ENCODE measurements at places on chromosomes 12 and 14.

DNA sequence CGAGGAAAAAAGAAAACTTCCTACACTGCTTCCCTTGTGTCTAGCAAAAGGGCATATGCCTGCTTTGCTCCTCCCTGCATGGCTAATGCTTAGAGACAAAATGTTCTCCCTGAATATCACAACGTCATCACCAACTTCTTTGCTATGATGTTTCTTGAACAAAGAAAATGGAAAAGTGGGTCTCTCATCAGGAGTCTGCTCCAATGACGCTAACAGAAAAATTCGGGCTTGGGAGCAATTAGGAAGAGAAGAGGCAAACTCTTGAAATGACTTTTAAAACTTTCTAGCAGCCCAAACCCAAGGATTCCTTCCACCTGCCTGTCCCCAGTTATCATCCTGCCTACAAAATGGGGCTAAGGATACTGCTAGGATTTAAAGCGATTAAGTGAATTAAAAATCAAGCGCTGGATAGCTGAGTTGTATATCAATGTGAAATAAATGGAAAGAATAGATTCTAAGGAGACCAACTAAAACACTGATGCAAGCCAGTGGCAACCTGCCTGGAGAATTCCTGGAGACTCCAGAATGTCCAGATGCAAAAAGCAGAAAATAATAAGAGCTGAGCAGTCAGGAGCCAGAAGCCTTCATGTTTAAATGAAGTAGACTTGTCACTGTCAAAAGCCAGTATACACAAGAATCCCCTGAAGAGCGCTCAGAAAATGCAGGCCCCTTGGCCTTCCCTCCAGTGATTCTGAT, 183.8 kb downstream of the DPF3 start:
- no peak for DNase-seq

- no peak for DNase-seq
These were observed 1.5 kb downstream of the CYP46A1 start for GRCh38 chr14:99685596-99685995.

DNA sequence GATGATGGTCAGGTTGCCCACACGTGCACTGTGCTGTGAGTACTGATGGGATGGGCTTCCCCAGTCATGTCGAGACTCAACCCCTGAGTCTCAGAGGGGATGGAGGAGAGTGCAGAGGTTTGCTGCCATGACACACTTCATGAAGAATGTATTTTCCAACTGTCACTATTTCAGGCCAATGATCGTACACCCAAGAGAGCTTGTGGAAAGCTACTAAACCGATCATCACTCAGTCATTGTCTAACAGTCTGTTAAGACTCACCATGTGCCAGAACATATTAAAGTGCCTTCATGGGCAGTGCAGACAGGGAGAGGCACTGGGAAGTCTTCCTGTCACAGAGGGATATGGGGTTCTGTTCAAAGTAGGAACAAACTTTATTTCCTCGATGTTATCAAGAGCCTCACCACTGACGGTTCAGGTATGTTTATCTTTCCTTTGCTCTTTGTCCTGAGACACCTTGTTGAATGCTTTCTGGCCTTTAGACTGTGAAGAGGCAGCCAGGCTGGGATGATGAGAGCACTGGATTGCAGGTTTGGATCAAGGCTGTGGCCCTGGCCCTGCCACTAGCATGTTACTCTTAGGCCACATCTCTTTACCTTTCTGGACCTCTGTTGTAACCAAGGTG, 41.6 kb upstream of the NTF3 start:
- DNase-seq = no peak

- DNase-seq = no peak
These were observed 86.5 kb upstream of the ZFP36L1 start for GRCh38 chr14:68879321-68879781.

- no peak for DNase-seq
These were observed 256.7 kb downstream of the SUDS3 start for GRCh38 chr12:118633071-118633470.

GRCh38 chr12:86006727-86007126, 132.6 kb downstream of the NTS start:
- no peak for DNase-seq

DNA sequence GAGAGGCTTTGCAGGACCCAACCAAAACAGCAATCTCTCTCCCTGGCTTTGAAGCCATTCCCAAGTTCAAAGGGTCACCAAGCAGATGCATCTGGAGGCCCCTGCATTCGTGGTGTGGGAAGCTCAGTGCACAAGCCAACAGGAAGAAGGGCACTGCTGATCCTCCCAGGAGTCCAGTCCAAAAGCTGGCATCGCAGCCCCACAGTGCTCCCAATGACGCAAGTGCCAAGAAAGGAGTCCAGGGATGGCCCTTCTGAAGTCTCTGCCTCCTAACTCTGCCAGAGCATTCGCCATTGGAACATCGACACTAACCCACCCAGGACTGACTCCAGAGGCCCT, 25.1 kb downstream of the PXN start:
- no peak for DNase-seq

- DNase-seq = no peak
These were observed 65.2 kb downstream of the PPP2R5E start for GRCh38 chr14:63478010-63478409.

- no peak for DNase-seq
These were observed 577 bp downstream of the ATG101 start for GRCh38 chr12:52070185-52070925.

DNA sequence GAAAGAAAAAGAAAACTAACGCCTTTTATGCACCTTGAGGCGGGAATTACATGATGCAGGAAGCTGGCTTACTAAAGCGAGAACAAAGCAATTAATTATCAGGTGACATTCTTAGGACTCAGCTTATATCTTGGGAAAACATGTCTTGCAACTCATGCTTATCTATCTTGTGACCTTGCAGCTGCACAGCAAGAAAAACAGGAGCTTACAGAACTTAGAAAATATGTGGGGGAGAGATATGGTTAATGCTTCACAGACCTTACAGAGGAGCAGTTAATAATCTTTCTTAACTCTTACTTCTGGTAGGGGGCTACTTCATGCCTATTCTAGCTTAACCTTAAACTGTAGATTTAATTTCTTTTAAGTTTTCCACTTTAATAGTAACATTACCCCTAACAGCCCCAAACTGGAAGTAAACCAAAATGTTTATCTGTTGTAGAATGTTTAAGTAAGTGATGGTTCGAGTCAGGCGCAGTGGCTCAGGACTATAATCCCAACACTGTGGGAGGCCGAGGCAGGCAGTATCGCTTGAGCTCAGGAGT, 13.2 kb upstream of the OR11G2 start:
- DNase-seq = no peak

GRCh38 chr14:87868920-87869319, 124.1 kb downstream of the GALC start:
- no peak for DNase-seq

- DNase-seq = no peak
These were observed 418.1 kb downstream of the LRIG3 start for GRCh38 chr12:58502226-58502625.

DNA sequence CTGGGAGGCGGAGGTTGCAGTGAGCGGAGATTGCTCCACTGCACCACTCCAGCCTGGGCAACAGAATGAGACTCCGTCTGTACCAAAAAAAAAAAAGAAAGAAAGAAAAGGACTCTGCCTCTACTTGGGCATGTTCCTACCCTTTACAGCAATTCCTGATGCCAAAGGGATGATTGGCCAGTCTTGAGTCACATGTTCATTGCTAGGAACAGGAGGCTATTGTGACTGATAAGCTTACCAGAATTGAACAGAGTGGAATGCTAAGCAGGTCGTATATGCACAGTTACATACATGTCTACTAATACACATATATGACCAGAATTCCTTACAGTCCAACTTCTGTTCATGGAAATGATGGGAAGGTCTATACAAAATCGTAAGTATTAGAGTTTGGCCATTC, 34.3 kb downstream of the KLHDC1 start:
- no peak for DNase-seq

DNA sequence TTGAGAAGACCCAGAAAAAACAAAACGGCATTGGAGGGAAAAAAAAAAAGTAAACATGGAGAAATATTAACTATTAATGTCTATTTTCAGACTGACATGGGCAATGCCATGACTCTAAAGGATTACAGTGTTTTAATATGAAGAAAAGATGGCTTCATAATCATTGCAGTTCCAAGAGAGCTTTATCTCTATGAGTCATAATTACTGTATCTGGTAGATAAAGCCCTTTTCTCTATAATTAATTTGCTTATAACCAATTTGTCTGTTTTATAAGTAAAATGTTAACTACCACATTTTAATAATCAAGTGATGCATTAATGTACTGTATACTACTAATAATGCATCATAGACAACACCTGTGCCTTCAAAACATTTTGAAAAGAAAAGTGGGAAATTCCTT, 59.7 kb downstream of the CLIP1 start:
- no peak for DNase-seq

DNA sequence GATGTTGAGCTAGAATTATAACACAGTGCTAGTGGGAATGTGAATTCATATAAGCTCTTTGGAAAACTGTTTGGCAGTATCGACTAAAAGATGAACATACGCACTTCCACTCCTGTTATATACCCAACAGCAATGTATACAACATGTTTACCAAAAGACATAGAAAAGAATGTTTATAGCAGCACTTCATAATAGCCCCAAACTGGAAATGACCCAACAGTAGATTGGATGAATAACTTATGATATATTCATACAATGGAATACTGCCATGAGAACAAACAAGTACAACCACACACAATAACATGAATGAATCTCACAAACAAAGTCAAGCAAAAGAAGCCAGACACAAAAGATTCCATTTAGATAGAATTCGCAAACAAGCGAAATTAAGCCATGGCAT, 28.5 kb upstream of the CDKN3 start:
- no peak for DNase-seq

DNA sequence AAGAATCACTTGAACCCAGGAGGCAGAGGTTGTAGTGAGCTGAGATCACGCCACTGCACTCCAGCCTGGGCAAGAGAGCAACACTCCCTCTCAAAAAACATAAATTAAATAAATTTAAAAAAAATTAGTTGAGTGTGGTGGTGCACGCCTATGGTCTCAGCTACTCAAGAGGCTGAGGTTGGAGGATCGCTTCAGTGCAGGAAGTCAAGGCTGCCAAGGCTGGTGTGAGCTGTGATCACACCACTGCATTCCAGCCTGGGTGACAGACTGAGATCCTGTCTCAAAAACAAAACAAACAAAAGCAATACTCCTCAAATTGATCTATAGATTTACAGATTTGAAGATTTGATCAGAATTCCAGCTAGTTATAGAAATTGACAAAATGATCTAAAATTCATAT, 92.7 kb upstream of the RESF1 start:
- DNase-seq = no peak

GRCh38 chr12:120230326-120230973, 29.5 kb upstream of the RPLP0 start:
- DNase-seq = no peak

DNA sequence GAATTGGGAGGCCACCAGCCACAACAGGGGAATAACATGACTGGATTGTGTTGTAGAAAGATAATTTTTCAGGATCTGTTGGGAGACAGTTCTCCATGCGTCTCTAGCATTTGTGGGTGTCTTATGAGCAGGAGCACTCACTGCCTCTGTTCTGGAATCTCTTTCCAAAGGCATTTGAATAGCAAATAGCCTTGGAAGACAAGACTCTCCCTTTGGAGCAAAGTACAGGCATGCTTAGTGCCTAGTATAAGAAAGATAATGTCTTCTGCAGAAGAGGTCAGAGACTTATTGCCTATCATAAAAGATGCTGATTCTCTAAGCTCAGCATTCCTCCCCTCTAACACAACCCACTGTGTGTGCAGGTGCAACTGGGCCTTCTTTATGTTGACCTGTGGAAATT, 58.3 kb downstream of the VCPKMT start:
- DNase-seq = no peak

GRCh38 chr14:79383031-79383430, 828.3 kb downstream of the DIO2 start:
- DNase-seq = no peak

GRCh38 chr12:9786726-9787717, 26.3 kb upstream of the CD69 start:
- no peak for DNase-seq

DNA sequence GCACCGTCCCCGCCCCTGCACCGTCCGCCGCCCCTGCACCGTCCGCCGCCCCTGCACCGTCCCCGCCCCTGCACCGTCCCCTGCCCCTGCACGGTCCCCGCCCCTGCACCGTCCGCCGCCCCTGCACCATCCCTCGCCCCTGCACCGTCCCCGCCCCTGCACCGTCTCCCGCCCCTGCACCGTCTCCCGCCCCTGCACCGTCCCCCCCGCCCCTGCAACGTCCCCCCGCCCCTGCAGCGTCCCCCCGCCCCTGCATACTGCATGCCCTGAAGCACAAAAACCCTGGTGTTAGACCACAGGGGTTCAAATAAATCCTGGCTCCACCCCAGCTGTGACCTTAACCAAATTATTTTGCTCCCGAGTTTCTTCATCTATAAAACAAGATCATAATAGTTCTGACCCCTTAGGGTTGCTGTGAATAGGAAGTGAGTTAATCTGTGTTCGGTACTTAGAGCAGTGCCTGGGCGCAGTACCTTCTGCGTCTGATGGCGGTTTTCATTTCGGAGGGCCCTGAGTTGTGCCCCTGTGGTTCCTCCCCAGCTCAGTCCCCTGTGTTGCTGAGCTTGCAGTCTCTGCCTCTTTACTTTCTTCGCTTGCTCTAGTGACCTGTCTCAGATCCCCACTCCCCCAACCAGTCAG, 38.1 kb downstream of the ESRRB start:
- DNase-seq = no peak

DNA sequence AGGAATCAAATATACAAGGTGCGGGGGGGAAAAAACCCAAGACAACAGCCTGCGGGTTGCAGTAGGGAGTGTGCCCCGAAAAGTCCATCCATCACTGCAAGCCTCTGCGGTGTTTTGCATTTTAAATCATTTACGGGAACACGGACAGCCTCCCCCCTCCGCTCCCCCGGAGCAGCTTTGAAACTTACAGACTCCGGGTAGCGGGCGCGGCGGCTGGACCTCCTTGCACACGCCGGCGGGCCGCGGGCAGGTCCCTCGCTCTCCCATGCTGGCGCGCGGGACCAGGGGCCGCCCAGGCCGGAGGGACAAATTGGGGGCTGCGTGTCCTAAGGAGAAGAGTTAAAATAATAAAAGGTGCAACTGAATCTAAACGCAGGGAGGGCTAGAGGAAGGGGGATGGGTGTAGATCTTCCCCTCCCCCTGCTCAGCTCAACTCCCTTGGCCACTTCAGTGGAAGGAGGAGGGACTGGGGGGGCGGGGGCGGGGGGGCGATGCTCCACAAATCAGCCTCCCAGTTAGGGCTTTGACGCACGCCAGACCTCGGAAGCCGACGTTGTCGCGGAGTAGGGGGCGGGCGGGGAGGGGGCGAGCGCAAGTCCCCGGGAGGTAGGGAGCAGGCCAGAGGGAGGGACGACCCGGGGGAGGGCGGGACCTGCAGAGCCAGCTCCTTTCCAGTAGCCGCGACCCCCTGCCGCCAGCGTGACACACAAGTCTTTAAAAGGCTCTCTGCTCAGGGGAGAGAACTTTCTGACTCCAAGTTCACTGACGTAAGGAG, at the start of gene KCNJ8:
KCNJ8 (minus strand) TSS at position 349 of the 775 bp plus-strand sequence. CDS start 1,090 bp downstream, outside the sequence.
- DNase-seq = no peak

GRCh38 chr12:130281153-130281799, 56.4 kb upstream of the PIWIL1 start:
- DNase-seq = no peak

GRCh38 chr14:89486505-89486904, 69.5 kb upstream of the FOXN3 start:
- DNase-seq = no peak

- no peak for DNase-seq
These were observed 9.9 kb downstream of the LGR5 start for GRCh38 chr12:71449373-71450070.

- DNase-seq = no peak
These were observed 511.9 kb downstream of the TMEM121 start for GRCh38 chr14:106038263-106038662.
